ENCODE measurements at places on chromosomes 12 and 14.

- DNase-seq: no peak
These were observed 702.7 kb downstream of the TMTC2 start for GRCh38 chr12:83389237-83389996.

GRCh38 chr14:97028382-97028781 is 231.2 kb downstream of the VRK1 start:
- DNase-seq: no peak

GRCh38 chr14:77007975-77008421 is 20.5 kb downstream of the IRF2BPL start:
- no peak for DNase-seq

DNA sequence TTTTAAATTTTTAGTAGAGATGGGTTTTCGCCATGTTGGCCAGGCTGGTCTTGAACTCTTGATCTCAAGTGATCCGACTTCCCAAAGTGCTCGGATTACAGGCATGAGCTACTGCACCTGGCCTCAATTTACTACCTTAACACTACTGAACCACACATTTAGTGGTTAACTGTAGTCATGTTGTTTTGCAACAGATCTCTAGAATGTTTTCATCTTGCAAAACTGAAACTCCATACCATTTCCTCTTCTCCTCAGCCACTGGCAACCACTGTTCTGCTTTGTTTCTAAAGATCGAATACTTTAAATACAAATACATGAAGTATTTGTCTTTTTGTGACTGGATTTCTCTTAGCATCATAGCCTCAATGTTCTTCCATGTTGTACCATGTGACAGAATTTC is 15.4 kb upstream of the SMCO2 start:
- DNase-seq: no peak

GRCh38 chr12:124566997-124567672 is at the start of gene NCOR2:
TSS of gene NCOR2 (minus strand) at chr12:124567612. CDS start at chr12:124495251, 72,361 bp downstream.
- DNase-seq: peak; percentile 19

DNA sequence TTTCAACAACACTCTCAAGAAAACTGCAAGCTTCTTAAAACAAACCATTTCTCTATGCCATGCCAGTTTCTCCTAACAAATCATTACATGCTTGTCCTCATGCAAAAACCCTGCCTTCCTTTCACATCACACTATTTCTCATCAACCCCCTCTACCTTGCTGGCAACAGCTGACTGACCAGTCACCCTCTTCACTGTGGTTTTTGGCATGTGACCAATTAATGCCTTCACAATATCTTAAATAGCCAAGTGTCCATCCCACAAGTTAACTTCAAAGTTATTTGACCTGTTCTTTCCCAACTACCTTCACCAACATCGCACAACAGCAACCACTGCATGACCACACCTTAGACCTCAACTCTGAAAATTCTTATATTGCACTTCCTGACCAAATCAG is 159.6 kb downstream of the CEP128 start:
- no peak for DNase-seq

DNA sequence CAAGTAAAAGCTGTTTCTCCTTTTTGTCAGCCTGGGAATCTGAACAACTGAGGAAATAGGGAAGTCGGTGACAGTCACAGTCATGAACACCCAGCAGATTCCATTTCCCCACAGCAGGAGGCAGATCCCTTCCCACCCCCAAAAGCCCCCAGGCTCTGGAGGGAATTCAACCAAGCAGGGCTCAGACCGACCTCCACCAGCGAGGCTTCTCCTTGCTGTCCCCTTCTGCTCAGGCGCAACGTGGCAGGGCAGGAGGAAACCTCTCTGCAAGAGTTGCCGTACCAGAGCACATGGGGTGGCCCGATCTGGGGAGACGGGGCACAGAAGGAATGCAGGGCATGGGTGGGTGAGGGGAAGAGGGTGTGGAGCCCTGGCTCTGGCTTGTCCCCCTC is 319 bp downstream of the GALNT6 start:
- no peak for DNase-seq

DNA sequence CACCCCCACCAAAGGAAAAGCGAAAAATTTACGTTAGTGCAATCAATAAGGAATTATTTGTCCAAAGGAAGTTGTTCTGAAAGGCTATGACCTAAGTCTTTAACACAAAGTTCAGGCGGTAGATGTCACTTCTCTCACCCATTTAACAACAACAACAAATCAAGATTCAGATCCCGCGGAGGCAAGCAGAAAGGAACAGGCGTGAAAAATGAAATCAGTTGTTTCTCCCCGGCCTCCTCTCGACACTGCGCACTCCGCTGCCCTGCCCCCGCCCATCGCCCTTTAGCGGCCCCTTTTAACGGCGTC is 1.4 kb downstream of the DENND5B start:
- DNase-seq: no peak

DNA sequence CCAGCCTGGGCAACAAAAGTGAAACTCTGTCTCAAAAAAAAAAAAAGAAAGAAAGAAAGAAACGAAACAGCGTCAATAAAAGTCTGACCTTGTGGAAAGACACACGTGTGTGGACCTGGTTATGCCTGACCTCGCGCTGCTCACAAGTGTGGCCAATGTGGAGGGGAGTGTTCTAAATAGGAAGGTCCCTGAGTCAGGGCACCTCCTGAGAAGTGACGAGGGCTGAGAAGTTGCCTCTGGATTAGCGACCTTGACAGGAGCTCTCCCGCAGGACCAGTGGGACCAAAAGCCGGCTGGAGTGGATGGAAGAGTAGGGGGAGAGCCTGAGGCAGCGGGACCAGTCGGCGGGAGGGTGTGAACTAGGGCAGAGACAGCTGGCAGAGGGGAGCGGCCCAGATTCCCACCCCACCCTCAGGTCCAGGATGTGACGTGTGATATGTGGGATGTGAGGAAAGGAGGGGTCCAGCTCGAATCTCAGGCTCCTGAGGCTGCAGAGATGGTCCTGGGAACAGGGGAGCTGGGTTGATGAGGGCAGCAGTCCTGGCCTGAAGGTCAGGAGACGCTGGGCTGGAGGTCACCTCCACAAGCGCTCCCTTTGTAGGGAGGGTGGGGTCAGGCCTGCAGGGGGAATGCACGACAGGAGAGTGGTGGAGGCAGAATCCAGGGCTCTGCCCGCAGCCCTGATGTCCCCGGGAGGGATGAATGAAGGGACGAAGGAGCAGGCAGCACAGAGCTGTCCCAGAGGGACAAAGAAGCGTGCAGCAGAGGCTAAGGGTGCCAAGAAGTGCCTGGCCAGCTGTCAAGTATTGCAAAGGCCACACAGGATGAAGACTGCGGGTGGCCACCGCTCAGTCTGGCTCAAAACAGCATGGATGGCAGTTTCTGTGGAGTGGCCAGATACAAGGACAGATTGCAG is 24.8 kb upstream of the GPR68 start:
- no peak for DNase-seq

DNA sequence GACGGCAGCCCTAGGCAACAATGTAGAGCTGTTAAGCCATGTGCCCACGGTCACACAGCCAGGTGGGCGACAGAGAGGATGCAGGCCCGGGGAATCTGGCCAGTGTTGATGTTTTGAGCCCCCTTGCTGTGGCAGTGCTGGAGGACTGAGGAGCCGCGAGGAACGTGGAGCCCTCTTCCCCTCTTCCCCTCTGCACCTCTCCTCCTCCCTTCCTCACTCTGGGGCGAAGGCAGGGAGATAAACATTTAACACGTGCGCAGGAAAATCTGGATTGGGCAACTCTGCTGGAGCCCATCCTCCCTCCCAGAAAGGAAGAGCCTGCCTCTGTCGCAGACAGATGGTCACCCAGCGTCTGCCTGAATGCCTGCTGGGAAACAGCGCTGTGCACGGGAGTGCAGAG is 376.8 kb downstream of the FUT8 start:
- no peak for DNase-seq

DNA sequence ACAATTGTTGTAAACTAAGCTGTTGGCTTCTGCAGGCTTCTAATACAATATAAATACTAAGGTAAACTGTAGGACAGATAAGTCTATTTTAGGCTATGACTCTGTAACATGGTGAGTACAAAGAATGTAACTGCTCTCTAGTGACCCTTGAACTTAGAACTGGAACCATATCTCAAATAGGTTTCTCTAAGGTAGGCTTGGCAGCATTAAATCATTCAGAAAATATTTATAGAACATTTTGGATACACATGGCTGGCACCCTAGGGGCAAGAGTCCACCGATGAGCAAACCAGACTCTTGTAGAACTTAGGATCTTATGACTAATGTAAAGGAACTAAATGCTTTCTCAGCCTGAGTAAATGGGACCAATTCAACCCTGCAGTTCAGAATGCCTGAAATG is 19.4 kb upstream of the SLC25A3 start:
- DNase-seq: no peak

DNA sequence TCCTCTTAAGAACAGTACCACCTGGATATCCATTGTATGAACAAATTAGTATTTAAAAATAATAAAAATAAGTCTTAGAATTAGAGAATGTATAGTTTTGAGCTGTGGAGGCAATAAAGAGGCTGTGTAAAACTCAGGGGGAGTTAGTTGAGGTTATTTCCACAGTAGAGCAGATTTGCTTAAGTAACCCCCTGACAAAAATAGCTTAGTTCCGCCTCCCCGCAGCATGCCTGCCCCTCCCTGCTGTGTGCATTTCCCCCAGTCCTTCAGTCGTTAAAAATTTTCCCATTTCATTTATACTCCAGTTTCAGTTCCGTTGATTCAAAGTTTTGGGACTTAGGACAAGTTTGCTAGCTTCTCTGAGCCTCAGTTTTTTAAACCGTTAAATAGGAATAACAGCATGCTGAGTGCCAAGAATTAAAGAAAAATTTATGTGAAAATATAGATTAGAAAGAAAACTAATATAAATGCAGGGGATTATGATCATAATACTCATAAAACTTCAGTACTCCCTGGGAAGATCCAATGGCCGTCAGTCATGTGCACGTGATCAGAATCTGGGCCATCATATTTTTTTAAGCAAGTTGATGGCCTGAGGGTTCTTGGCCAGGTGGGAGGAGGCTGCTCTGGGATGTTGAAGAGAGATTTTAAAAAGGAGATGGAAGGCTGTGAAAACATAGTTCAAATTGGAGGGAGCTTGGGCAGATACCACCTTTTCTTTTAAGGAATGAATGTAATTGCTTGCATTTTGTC is 14.5 kb upstream of the SLC38A2 start:
- no peak for DNase-seq

GRCh38 chr12:23055004-23055403 is 430.0 kb downstream of the ETNK1 start:
- DNase-seq: no peak

- DNase-seq: no peak
These were observed 30.7 kb downstream of the FRMD6 start for GRCh38 chr14:51682411-51682810.
